ENCODE measurements at places on chromosomes 11 and 22. TPM values are rescaled to one million over a fixed set of nuclear protein-coding genes. Genes with fewer than 3 reads are reported as not detected.

DNA sequence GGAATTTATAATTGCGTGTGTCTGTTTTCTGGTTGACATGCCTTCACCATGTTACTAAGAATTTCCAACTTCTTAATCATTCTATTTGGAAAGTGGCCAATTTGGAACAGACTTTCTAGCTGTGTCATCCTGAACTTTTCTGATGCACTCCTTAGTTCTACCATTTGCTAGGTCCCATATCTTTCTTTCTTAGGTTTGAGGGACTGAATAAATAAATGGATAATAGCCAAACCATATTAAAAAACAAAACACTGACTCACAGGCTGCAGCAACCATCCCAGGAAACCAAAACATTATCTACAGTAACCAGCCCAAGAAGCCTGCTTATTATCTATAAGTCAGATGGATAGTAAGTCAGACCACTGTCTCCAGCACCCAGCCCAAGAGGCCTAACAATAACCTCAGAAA, 57.5 kb upstream of the PLET1 start:
- no peak for DNase-seq

MUC6 gene
- total RNA-seq, result 0.07 TPM

SORL1 gene
- total RNA-seq, result 78.1 TPM

DNA sequence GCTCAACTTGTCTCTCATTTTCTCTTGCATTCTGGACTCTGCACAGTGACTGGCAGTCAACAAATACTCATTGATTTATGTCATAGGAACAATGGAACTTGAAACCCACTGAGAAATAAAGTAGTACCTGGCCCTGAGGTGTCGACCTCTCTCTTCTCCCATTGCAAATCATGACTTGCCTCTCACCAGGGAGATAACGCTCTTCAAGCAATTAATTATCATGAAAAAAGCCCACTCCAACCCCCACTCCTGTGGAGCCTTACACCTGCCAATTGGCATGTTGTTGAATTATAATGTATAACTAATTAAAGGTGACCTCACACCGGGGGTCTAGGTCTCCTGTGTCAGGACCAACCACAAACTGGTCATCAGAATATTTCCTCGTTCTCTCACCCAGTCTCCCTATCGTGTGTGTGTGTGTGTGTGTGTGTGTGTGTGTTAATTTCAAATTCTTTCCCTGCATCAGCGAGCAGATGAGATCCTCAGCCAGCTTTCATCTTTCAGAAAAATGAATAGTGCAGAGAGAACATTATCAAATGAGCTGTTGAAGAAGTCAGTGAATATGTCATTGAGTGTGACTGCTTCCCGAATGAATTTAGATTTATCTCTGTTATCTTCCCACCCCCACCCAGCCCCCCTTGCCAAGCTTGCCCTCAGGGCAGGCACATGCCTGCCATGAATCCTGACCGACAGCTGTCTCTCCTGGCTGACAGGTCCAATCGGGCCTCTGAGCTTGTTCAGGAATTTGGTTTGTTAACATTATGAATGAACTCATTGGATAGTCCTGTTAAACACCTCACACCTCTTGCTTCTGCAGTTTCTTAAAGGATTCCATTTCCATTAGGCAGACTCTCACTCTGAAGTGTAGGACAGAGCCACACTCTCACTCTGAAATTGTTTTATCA, 357.4 kb downstream of the INSC start:
- DNase-seq, result no peak

DNA sequence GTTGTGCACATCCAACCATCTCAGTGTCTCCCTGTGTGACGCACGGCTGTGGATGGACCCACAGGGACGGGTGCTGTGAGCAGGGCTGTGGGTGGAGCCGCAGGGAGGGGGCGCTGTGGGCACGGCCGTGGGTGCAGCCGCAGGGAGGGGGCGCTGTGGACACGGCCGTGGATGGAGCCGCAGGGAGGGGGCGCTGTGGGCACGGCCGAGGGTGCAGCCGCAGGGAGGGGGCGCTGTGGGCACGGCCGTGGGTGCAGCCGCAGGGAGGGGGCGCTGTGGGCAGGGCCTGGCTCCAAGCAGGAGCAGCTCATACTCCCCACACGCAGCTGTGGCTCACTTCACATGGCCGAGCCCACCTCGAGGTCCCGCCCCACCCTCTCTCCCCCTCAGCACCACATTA, 6.0 kb upstream of the MAPK11 start:
- DNase-seq, result peak; percentile 39

GRCh38 chr11:128947773-128948172, 5.1 kb upstream of the TP53AIP1 start:
- DNase-seq, result no peak

ATP5MG gene
- 251 TPM for total RNA-seq

DNA sequence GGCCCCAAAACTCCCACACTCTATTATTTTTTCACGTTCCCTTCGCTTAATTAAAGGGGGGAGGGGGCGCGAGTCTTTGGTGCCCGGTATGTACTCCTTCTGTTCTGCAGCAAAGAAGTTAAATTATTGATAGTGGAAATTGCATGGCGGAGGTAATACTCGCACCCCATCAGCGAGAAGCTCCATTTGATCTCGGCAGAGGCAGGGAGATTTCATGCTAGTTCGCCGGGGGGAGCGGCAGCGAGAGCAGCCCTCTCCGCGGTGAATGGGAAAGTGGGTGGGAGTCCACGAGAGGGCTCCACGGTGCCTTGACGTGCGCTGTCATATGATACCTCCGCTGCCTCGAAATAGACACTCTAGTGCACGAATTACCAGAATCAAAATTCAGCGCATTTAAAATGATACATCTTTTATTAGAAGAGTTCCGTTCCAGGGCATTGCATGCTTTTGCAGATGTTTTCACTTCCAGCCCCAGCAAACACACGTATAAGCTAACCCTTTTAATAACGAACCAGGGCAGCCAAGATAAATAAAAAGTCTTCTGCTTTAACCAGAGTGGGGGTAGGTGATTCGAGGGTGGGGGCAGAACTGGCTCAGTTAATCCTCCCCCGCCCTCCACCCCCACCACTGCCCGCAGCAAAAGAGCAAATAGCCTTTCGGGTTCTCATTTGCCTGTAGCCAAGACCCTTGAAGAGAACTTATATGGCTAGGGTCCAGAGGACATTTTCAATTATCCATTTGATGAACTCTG, 1.3 kb upstream of the BDNF start:
- DNase-seq, result no peak

- no peak for DNase-seq
These were observed 58.8 kb downstream of the PDGFD start for GRCh38 chr11:104105155-104105554.

- DNase-seq, result no peak
These were observed 31.3 kb upstream of the MMP13 start for GRCh38 chr11:102986815-102987214.

GRCh38 chr22:40819599-40820140, 524 bp upstream of the SLC25A17 start:
- DNase-seq, result no peak

- DNase-seq, result no peak
These were observed 985 bp downstream of the MPZL2 start for GRCh38 chr11:118263112-118263511.

GRCh38 chr11:74397501-74398243, 561 bp downstream of the PGM2L1 start:
- DNase-seq, result peak; percentile 29

TIGD3 gene
- 1.9 TPM for total RNA-seq

DNA sequence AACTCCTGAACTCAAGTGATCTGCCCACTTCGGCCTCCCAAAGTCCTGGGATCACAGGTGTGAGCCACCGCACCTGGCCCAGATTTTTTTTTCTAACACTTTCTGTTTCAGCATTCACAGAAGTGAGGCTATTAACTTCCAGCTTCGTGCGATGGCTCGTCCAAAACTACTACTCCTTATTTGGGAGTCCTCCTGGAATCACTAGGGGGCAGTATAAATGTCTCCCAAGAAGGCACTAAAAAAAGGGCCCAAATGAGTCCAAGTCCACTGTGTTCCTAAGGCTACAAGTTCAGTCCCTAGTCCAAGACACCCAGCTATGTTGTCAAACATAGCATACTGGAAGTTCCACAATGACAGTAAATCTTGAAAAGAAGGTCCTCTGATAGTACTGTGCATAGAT, 63.2 kb upstream of the BIRC3 start:
- DNase-seq, result peak; percentile 21

DNA sequence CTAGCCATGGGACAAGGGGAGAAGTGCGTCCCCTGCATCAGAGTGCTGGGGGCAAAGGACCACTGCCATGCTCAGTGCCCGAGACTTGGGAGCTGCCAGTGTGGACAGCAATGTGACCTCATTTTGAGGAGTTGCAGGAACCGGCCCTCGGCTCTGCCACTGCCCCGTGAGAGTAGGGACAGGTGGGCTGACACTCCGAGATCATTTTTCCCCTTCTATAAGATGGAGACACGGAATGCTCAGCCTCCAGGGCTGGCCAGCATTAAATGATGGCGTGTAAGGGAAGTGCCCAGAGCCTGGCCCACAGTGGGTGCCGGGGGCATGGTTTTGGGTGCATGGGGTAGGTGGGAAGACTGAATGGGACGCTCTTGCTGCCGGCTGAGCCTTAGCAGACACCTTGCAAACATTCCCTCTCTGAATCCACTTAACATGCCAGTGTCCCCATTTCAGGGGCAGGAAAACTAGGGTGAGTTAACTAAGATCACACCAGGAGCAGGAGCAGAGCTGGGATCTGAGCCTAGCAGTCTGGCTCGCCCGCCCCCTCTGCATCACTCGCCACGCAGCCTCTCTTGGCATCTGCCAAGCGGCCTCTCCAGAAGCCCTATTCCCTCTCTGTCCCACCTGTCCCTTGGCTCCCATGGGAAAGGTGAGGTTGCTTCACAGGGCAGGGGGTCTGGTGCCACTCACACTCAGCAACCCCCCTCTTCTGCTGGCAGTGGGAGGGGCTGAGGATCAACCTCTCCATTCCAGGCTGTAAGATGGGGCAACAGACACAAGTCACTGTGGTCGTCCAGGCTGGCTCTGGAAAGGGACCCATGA, 13.6 kb downstream of the NPTXR start:
- DNase-seq, result no peak

DNA sequence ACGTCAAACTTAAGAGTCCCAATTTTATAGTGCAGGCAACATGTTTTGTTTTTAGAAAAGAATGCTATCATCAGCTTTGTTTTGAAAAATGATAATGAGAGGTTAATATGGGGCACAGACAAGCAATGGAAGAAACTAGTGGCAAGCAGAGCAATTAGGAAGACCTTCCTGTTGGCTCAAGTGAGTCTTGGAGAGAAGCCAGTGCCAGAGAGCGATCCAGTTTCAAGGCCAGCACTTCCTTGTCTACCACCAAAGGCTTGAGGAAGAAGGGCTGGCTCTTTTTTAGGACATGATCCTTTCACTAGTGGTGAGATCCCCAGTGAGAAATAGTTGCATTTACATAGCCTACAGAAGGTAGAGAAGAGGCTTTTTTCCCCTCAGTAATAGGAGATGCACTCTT, 1340.7 kb downstream of the LRRC4C start:
- DNase-seq, result no peak

GRCh38 chr11:120858740-120859139, 165.2 kb upstream of the TBCEL start:
- DNase-seq, result no peak

DNA sequence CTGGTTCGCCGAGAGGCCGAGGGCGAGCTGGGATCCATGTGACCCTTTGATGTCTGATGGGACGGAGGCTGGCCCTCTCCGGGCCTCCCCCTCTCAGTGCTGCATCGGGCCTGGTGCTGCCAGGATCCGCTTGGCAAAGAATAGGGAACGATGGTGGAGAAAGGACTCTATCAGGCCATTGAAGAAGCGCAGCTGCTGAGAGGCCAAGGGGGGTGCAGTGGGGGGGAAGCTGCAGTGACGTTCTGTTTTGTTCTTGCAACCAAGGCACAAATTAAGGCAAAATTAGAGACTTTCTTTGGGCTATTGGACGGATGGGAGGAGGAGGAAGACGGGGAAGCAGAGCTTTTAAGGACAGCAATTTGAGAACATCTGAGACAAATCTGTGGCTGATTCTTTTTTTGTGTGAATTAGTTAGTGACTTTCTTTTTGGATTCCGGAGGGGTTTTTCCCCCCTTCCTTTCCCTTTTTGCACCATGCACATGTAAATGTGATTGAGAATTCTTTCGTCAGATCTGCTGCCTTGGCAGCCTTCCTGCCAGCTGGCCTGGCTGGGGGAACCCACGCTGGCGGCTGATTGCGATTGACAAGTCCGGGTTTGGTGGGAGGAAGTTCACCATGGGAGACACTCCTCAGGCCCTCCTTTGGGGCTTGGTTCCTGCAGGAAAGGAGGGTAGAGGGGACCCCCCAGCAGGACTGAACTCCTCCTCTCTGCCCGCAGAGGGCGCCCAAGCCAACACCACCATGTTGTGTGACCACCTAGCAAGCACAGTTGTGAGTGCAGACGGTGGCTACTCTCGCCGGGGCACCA, 214.6 kb downstream of the NTM start:
- peak; percentile 82 for DNase-seq

DNA sequence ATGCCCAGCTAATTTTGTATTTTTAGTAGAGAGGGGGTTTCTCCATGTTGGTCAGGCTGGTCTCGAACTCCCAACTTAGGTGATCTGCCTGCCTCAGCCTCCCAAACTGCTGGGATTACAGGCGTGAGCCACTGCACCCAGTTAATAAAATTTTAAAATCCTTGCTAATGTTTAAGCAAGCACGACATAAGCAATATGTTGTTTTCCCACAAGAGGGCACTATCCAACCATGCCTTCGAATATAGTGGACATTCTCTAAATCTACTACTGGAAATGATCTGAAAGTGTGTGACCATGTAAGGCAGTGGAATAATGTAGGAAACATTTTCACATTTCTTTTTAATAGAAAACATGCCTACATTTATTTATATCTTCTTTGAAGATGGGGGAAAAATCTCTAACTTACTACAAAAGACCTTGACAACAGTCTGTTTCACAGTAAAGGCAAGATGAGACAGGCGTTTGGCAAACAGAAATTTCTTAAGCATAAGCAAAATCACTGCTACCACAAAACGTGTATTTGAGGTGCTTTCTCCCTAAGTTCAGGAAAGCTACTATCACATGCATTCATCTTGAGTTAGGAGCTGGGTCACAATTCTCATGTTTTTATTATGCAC, 38.2 kb downstream of the PITPNB start:
- DNase-seq, result no peak

ALX4 gene
- not detected for total RNA-seq
